Activated T-cell treated with anti-CD3 and anti-CD28 coated beads, Interleukin-2, amount 50 U/mL, for 24 hours (primary cell): ENCODE measurements at places on chromosomes 7 and 10.

- no peak for DNase-seq
Observed at GRCh38 chr10:68550747-68551411, 9.3 kb upstream of the TET1 start.

DNA sequence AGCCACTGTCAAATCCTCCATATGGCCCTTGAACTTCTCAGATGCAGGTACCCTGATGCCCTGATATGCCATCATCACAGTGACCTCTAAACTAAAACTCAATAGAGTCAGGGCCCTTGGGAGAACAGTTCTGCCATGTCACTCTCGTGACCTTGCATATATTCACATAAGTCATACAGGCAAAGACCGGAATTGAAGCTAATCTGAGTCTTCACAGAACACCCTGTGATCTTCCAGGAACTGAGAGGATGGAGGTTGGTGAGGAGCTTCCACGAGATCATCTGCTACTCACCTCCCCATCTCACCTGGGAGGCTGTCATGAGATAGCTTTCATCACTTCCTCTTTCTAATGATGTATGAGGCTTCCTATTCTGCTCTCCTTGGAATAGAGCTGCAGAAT lies 228.7 kb upstream of the CCDC6 start:
- DNase-seq: no peak

- DNase-seq: no peak
Observed at GRCh38 chr7:34425631-34426384, 232.2 kb upstream of the NPSR1 start.

GRCh38 chr7:159098811-159099655 lies 45.6 kb downstream of the VIPR2 start:
- DNase-seq: no peak

DNA sequence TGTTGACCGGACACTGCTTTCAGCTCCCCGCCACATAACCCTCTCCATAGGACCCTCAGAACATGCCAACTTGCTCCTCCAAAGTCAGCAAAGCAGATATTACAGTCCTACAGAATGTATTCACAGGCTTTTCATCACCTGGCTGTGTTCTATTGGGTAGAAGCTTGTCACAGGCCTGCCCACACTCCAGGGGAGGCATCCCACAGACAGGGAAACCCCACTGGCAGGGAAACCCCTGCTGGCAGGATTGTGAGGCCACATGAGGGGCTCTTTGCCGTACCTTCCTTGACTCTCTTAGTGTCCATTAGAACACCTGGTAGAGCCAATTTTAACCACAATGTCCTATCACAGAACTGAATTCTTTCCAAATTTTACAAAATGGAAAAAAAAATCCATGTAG lies 344.2 kb upstream of the MGMT start:
- DNase-seq: no peak
